ENCODE measurements at places on chromosomes 11 and 22. TPM values are rescaled to one million over a fixed set of nuclear protein-coding genes. Genes with fewer than 3 reads are reported as not detected.

DNA sequence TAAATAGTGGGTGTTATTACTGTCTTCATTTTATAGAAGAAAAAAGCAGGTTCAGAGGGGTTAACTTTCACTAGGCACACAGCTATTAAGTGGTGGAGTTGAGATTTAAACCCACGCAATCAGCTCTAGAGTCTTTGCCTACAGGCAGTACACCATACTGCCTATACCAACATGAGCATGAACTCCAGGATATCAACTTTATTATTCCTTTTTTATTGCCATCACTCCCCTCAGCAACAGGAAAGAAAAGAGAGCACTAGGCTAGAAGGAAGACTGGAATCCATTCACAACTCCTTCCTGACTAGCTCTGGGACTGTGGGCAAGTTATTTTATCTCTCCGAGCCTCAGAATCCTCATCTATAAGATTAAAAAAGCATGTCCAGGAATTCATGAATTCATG is 58.7 kb upstream of the FSHB start:
- no peaks in the 10 kb centered on the region for H3K4me1 ChIP-seq
- no peak for DNase-seq
- H3K27ac ChIP-seq = no peak overlapping the region
- H3K36me3 ChIP-seq = no peaks in the 10 kb centered on the region
- no peak overlapping the region for H3K4me3 ChIP-seq
- peaks cover 6% of the 10 kb centered on the region for H3K27me3 ChIP-seq

GRCh38 chr11:109507331-109507730 is 85.3 kb downstream of the C11orf87 start:
- H3K27ac ChIP-seq = no peak overlapping the region
- no peak for DNase-seq
- peaks cover 4% of the 10 kb centered on the region for H3K27me3 ChIP-seq
- no peak overlapping the region for H3K4me3 ChIP-seq

- H3K36me3 ChIP-seq = no peaks in the 10 kb centered on the region
- peak; percentile 90 for DNase-seq
- no peaks in the 10 kb centered on the region for H3K27me3 ChIP-seq
- peaks cover 5% of the 10 kb centered on the region for H3K4me1 ChIP-seq
Measured at GRCh38 chr22:41237707-41238569, 2.8 kb downstream of the CHADL start.

DNA sequence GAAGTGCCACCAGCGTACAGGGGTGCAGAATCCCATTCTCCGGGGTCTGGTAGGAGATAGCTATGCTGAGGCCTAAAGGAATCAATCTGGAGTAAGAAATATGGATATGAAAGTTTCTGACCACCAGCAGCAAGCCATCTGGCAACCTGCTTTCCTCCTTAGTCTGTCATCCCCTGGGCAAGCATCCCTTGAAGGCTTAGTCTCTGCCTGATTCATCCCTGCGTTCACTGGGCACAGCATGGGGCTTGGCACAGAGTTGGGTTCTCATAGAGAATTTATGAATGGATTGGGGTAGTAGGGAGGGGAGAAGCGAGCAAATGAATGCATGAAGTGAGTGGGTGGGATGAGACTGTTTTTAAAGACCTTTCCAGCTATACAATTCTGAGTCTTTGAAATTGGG is 85.8 kb upstream of the NARS2 start:
- no peak for DNase-seq
- H3K36me3 ChIP-seq = no peaks in the 10 kb centered on the region
- H3K27me3 ChIP-seq = peaks cover 10% of the 10 kb centered on the region
- no peak overlapping the region for H3K4me3 ChIP-seq

The PATE2 gene
- not detected for total RNA-seq

DNA sequence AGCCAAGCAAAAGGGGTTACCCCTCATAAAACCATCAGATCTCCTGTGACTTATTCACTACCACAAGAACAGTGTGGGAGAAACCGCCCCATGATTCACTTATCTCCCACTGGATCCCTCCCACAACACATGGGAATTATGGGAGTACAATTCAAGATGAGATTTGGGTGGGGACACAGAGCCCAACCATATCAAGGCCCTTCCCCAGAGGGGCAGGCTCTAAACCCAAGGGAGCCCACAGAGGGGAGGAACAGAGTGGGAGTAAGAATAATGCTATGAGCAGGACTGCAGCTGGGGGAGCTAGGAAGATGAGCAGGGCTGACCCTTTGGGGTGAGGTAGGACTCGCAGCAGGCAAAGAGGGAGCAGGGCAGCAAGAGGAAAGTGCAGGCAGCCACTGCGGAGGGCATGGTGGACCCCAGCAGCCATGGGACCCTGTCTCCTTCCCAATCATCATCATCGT is 59.3 kb downstream of the CD82 start:
- DNase-seq = peak; percentile 22
- H3K4me3 ChIP-seq = no peak overlapping the region
- no peak overlapping the region for H3K27ac ChIP-seq
- no peaks in the 10 kb centered on the region for H3K27me3 ChIP-seq
- H3K4me1 ChIP-seq = peaks cover 10% of the 10 kb centered on the region
- no peaks in the 10 kb centered on the region for H3K36me3 ChIP-seq

DNA sequence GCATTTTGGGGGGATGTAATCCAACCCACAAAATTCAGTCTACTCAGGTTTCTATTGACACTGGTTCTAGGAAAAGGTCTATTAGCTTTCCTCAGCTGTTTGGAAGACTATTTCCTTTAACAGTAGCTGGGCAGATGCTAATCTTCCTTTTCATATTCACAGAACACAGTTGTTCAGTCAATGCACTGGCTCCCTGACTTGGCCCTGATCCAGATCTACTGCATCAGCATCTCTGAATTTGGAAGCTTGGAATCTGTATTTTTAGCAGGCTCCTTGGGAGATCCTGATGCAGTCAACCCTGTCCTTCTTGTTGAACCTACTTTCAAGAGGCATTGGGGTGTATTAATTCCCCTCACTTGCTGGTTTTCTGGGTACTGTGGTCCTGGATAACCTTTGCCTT is 6.3 kb downstream of the HTATIP2 start:
- H3K27me3 ChIP-seq = no peaks in the 10 kb centered on the region
- H3K4me3 ChIP-seq = no peak overlapping the region
- peaks cover 26% of the 10 kb centered on the region for H3K4me1 ChIP-seq
- DNase-seq = no peak
- H3K36me3 ChIP-seq = peaks cover 41% of the 10 kb centered on the region
- no peak overlapping the region for H3K27ac ChIP-seq

- H3K36me3 ChIP-seq = no peaks in the 10 kb centered on the region
- no peak overlapping the region for H3K4me3 ChIP-seq
- no peak for DNase-seq
- no peak overlapping the region for H3K27ac ChIP-seq
Measured at GRCh38 chr11:15180212-15180792, 65.6 kb downstream of the INSC start.

- H3K4me3 ChIP-seq = no peak overlapping the region
- no peaks in the 10 kb centered on the region for H3K4me1 ChIP-seq
- peaks cover 5% of the 10 kb centered on the region for H3K27me3 ChIP-seq
- H3K27ac ChIP-seq = no peak overlapping the region
- no peaks in the 10 kb centered on the region for H3K36me3 ChIP-seq
Measured at GRCh38 chr11:128917144-128917724, 25.4 kb downstream of the TP53AIP1 start.
